ENCODE measurements at places on chromosomes 1 and 21.

DNA sequence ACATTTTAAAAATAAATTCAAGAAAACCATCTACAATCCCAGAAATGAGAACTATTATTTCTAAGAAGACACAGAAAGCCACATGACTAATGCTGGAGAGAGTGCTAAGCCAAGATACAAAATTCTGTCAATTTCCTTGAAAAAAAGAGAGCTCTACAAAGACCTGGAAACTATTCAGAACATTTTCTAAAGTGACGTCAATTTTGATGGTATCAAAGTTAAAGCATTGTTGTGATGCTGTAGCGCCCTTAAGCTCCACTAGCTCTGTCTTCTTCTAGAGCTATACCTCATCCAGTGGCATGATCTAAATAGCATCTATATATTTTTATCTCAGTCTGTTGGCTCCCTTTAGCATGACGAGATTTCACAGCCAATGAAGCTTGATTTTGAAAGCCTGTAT is 73.9 kb downstream of the ODF2L start:
- DNase-seq, result no peak

GRCh38 chr1:218711884-218712674 is 366.9 kb downstream of the TGFB2 start:
- peak; percentile 45 for DNase-seq

DNA sequence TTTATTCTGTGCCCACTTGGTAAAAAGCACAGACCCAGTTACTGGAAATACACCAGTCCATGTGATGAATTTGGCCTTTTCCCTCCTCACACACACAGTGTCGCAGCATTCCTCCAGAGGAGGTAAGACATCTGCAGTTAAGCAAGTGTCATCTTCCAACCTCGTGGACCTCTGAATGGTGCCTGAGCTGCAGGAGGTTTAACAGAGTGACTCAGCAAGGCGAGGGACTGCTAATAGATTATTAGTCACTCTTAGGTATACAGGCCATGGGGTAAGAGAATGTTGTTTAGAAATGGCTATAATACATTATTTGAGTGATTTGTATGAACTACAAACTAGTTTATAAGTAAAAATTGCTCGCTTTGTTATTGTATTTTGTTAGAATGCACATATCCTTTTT is 8.6 kb upstream of the LRRC8B start:
- peak; percentile 73 for DNase-seq

- no peak for DNase-seq
Measured at GRCh38 chr1:239755107-239755912, 336.4 kb upstream of the FMN2 start.

GRCh38 chr1:181405584-181405983 is 77.7 kb upstream of the CACNA1E start:
- no peak for DNase-seq

DNA sequence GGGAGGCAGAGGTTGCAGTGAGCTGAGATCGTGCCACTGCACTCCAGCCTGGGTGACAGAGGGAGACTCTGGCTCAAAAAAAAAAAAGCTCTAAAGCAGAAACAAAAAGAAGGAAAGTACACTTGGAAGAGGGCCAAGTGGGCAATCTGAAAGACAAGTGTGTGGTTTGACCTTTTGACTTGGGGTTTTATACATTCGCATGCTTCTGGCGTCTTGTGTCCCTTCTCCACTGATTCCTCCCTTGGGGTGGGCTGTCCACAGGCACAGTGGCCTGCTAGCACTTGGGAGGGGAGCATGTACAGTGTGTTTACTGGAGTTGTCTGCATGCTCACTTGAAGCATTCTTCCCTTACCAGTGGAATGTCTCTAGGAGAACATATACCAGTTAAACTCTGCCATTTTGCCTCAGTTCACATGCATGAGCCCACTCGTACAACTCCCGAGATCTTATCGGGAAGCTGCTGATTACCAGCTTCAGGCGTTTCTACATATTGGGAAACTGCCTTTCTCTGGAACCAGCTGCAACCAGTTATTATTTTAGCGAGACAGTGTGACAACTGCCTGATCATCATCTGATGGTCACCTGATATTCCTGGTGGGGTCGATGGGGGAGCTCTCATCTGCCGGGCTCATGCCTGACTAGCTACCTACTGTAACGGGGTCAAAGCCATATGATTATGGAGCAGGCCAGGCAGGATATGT is 113.5 kb upstream of the ZNF678 start:
- DNase-seq, result no peak

DNA sequence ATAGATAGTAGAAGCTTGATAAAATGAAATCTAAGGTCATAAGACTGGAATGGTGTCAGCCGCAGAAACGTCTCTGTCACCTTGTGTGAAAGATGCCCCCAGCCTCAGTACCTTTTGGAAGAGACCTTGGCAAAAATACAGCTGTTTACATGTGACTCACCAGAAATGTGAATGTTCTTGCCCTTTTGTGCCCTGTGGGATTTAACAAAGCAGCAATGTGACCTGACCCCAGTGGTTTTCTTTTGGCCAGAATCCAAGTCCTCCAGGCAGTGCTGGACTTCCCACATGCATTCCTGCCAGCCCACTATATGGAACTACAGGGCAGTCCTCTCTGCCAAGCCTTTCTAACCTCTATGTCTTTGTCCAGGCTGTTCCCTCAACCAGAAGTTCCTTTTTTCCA is 27.2 kb upstream of the LRRC8C start:
- peak; percentile 46 for DNase-seq

DNA sequence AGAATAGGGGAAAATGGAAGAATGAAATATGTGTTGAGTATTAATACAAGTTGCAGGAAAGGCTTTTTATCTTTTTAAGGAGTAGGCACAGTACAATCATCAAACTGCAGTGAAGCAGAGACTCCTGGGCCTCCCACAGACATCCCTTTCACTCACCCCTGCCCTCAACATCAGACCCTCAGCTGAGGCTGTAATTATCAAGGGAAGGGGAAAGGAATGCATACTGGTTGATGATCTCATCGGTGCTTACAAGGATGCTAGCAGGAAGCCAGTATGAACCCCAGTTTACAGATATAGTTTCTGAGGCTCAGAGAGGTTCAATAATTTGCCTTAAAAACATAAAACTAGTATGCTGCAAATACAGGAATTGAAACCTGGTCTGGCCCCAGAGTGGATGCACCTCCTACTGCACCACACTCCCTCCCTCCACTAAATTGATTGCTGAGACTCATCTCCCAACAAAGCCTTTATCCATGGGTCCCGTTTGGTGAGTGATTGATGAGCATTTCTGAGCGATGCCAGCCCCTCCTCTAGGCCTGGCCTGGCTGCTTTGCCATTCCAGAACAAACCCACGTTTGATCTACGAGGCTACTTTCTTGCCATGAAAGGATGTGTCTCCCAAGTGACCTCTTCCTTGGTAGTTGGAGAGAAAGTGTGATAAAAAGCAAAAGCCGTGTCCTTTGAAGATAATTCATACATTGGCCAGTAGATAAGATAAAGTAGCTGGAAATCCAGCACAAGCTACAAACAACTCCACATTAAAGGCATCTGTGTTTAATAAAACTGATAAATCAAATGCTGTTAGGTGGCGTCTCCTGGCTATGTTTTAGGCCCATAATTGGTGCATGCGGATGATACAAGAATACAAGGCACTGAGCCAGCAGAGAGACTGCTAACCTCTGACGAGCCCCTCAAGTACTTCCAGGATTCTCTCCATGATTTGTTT is 233.9 kb upstream of the CAMK1G start:
- DNase-seq, result peak; percentile 66

DNA sequence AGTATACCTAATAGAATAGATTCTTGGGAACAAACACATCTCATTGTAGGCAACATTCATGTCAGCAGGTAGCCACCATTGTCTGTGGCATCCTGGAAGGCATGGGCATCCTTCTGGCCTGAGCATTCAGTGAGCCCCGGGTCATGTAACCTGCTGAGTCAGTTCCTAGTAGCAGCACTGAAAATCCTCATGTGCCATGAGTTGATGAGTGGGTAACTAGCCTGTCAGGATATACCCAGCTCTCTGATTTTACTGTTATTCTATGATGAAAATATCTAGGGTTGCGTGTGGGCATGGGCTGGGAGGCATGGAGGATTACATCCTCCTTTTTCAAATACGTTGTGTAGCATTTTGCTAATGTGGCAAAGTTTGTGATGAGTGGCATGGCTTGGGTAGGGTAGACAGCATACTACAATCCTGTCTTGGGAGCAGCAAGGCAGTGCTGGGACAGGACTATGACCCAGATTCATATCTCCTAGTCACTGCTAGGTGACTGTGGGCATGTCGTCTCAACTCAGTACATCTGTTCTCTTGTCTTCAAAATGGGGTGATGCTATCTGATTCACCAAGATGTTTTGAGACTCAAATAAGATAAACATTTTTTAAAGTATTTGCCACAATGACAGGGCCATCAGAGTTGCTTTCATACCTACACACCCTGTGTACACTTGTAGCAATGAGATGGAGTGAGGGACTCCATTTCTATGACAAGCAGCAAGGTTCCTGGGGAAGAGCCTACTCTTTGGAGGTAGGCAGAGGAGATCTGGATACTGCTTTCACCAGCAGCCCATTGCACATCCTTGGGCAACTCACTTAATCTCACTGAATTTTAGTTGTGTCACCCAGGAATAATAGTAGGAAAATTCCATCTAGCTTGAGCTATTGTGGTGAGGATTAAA is 62.5 kb downstream of the CD58 start:
- DNase-seq, result no peak

Measured in fibroblast of skin of scalp (primary cell).